ENCODE measurements at places on chromosomes 3 and 15. TPM values are rescaled to one million over a fixed set of nuclear protein-coding genes. Genes with fewer than 3 reads are reported as not detected.

The HYKK gene
- total RNA-seq: 7.7 TPM

The LMCD1 gene
- 5.2 TPM for total RNA-seq

The PAQR5 gene
- total RNA-seq: 1.1 TPM

The FAM81A gene
- under 0.01 TPM for total RNA-seq

The MYD88 gene
- 60.3 TPM for total RNA-seq

The LDHAL6B gene
- not detected for total RNA-seq

The NRG4 gene
- 1.3 TPM for total RNA-seq

The SLC28A1 gene
- total RNA-seq: 39.7 TPM

The UROC1 gene
- 28.4 TPM for total RNA-seq

- DNase-seq: no peak
These were observed 126.4 kb downstream of the GREM1 start for GRCh38 chr15:32844118-32844711.

DNA sequence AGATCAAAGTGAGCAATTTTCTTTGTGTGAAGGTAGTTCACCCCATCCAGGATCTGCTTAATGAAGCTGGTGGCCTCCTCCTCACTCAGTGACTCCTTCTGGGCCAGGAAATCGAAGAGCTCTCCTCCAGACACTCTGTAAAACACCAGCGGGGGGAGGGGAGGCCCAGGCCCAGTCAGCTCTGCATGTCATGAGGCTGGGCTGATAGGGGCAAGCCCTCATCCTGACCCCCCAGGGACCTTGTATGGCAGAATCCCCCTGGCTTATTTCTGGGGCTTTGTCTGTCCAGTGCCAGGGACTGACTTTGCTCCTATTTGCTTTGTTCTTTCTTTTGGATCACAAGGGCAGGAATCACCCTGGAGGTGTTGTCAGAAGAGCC, 74.9 kb downstream of the DAPK2 start:
- no peak for DNase-seq

GRCh38 chr3:111621535-111621934, 26.4 kb upstream of the ZBED2 start:
- no peak for DNase-seq

DNA sequence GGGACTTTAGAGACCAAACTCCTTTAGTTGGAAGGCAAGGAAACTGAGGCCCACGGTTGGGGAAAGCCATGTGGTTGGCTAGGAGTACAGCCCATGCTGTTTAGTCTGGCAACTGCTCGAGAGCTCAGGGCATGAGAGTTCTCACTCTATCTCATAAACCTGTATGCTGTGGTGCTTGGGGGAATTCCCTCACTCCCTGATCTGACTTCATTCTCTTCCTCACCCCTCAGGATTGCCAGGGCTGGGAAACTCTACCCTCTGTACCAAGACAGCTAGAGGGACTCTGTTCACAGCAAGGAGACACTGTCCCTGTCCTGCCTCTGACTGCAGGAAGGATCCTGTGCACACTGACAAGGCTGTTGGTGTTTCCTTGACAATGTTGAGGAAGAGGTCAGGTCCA, 230.2 kb downstream of the ZNF621 start:
- DNase-seq: peak; percentile 14

GRCh38 chr15:45660231-45660979, 25.6 kb downstream of the SQOR start:
- no peak for DNase-seq

DNA sequence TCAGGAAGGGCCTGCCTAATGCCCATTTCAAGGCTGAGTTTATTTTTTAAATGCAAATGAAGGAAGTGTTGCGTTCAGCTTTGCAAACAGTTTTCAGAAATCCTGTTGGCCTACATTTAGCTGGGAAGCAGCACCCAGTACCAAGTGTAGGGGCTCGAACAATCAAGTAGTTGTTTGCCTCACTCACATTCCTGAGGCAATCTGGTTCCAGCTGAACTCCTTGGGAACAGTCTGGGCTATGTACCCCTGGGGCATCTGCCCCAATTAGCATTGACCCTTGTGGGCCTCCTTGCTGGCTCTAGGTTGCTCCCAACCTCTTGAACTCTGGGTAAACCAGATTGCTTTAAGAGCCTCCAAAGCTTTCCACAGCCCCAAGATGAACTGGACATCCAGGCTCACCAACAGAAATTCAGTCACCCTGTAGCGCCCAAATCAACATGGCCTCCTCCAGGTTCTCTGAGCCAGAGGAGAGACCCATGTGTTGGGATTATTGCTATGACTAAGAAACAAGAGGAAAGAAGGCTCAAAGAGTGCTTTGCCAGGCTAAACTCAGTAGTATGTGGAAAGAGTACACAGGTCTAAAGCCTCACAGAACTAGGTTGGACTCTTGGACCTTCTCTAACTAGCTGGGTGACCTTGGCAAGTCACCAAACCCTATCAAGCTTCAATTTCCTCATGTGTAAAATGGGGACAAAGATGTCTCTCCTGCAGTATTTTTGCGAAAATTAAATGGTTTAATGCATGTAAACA, 532.7 kb downstream of the SOX2 start:
- DNase-seq: no peak

DNA sequence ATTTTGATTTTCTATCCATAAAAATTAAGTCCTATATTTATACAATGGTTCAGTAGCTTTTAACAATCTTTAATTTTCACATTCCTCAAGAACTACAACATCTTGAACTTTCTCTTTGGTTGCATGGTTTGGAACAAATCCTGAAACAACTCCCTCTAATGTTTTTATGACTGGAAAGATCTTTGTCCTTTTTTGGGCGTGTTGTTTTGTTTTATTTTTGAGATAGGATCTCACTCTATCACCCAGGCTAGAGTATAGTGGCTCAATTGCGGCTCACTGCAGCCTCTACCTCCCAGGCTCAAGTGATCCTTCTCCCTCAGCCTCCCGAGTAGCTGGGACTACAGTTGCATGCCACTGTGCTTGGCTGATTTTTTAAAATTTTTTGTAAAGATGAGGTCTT, 4.0 kb downstream of the STX19 start:
- no peak for DNase-seq

GRCh38 chr15:51240066-51240465, 98.3 kb downstream of the CYP19A1 start:
- DNase-seq: no peak

DNA sequence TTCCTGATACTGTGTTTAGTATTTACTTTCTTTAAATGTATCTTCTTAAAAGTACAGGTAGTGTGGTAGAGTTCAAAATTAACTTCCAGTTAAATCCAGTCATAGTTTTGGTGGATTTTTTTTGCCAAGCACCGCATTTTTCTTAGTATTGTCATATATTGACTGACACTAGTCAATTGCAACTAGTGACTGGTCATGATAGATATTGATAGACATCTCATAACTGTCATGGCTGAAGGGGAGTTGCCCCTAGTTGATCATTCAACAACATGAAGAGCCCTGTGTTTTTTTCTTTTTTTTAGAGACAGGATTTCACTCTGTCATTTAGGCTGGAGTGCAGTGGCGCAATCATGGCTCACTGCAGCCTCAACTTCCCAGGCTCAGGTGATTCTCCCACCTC, 22.1 kb downstream of the RAB8B start:
- DNase-seq: no peak

DNA sequence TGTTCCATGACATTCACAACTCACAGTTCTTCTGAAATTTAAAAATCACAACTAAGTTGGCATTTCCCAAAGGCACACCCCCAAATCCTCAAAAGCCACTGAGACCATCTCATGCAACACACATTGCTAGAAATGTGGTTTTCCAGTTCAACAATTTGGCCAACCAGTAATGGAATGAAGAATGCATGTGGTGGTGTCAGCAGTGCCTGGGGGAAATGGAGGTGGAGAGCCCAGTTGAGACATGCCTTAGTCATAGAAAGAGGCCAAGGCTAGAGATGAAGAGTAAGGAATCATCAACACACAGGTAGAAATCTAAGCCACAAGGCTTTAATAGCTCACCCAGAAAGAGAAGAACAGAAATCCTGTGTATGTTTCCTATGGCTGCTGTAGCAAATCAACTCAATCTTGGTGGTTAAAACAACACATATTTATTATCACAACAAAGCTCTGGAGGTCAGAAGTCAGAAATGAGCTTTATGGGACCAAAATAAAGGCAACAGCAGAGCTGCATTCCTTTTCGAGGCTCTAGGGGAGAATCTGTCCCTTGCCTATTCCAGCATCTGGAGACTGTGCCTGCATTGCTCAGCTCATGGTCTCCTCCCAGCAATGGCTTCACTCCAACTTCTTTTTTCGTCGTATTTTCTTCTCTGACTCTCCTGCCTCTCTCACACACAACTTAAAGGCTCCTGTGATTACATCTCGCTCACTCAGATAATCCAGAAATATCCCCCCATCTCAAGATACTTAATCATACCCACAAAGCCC, 54.0 kb downstream of the SNTN start:
- no peak for DNase-seq

DNA sequence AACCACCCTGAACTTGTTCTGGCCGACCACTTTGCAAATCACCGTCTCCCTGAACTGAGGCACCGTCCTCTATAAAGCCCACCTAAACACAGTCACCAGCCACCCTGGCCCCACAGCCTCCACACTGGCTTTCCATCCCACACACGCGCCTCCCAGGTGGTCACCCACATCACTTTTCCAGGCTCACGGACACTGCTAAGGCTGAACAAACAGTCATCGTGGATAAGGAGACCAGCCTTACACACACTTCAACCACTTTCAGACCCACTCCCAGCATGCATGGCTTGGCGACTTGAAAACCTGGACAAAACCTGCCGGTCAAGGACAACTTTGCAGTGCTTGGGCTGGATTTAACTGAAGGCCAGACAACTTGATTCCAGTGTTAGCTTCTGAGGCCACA, 8.4 kb downstream of the CHSY1 start:
- DNase-seq: no peak

- no peak for DNase-seq
These were observed 158.5 kb upstream of the SGO1 start for GRCh38 chr3:20344400-20344959.

GRCh38 chr3:116254541-116254940, 190.7 kb downstream of the LSAMP start:
- DNase-seq: no peak

GRCh38 chr15:64586259-64586870, 126.0 kb downstream of the ZNF609 start:
- DNase-seq: no peak

DNA sequence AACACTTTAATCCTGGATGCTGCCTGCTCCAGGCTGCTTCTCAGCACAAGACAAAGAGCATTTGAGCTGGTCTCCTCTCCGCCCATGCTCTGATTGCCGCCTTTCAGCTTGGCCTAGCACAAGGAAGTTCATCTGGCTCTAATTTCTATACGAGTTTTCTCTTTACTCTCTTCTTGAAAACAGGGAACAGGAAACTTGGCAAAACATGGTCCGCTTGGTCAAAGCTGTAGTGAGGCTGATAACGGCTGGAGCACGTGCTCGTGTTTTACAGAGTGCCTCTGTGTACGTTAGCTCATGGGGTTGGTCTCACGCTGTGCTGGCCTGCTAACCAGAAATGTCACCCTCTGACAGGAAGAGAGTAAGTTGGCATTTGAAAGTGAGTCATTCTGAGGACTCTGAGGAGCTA, 19.2 kb downstream of the RARRES1 start:
- DNase-seq: peak; percentile 52

DNA sequence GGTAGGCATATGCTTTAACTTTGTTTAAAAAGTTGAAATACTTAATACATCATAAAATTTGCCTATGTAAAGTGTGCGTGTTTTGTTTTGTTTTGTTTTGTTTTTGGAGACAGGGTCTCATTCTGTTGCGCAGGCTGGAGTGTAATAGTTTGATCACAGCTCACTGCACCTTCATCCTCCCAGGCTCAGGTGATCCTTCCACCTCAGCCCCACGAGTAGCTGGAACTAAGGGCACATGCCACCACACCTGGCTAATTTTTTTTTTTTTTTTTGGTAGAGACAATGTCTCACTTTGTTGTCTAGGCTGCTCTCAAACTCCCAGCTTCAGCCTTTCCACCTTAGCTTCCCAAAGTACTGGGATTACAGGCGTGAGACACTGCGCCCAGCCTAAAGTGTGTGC, 42.5 kb downstream of the RAB7A start:
- DNase-seq: no peak

DNA sequence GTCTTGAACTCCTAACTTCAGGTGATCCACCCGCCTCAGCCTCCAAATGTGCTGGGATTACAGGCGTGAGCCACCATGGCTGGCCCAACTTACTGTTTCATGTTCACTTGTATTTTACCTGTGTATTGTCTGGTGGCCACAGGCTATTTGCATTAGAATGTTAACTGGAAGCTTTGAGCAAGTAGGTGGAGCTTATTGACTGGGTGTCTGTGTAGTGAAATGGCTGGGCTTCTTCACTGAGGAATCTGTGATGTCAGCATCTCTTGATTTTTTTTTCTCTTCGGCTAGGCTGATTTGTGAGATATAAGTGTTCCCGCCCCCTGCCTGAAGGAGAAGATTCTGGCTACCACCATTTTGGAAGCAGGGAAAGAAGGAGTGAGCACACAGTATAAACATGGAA, 237.8 kb upstream of the PEX5L start:
- DNase-seq: no peak

GRCh38 chr3:99586701-99587100, 51.7 kb upstream of the COL8A1 start:
- no peak for DNase-seq

GRCh38 chr15:63600001-63600615, 2.9 kb downstream of the FBXL22 start:
- DNase-seq: no peak

DNA sequence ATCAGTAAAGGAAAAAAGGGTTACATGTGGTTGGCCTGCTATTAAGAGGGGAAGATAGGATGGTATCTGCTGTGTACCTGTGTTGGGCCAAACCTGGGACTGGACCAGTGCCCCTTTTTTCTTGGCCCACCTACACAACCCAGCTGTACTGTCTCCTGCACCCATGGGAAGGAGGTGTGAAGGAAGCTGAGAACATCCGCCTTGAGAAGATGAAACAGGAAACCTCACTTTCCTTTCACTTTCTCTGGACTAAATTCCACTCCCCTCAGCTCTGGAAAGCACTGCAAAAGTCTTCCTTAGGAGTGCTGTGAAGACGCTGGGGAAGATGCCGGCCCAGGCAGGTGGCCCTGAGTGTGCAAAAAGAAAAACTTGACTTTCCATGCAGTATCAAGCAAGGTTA, 37.6 kb downstream of the LRRN1 start:
- DNase-seq: no peak

- no peak for DNase-seq
These were observed 273.7 kb downstream of the RBMS3 start for GRCh38 chr3:29554566-29554965.

- peak; percentile 90 for DNase-seq
These were observed at the start of gene DISP2 for GRCh38 chr15:40357723-40358470. Gene DISP2, plus strand, starts transcription at chr15:40358219. Its CDS starts 103 bp downstream, at chr15:40358322.

DNA sequence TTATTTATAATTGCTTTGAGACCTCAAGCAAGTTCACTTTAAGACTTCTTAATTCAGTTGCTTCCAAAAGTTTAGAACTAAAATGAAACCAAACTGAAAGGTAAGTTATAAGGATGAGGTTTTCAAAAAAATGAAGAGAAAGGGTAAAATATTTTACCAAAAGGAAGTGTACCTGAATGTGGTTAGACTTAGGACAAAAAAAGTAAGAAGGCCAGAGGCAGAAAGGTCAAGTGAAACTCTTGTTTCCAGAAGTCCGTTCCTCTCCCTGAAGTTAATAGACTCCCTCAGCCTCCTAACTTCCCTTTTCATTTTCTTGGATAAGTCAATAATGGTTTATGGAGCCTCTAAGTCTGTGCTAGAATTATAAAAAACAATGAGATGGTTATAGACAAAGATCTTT, 16.6 kb downstream of the BTLA start:
- no peak for DNase-seq

- DNase-seq: no peak
These were observed 319.8 kb downstream of the IL5RA start for GRCh38 chr3:2790266-2790815.

GRCh38 chr3:47227678-47228077, 54.9 kb downstream of the KIF9 start:
- DNase-seq: no peak
